Heart left ventricle (tissue), 16 donors: ENCODE measurements at places on chromosomes 5 and 9. TPM values are rescaled to one million over a fixed set of nuclear protein-coding genes. Genes with fewer than 3 reads are reported as not detected.

GRCh38 chr5:112419986-112420864 lies 1.1 kb upstream of the EPB41L4A start:
- peak; percentile 88 for DNase-seq
- no peaks in the 10 kb centered on the region for H3K27me3 ChIP-seq
- no peaks in the 10 kb centered on the region for H3K4me1 ChIP-seq

- DNase-seq, result no peak
- H3K4me3 ChIP-seq, result no peak overlapping the region
- no peaks in the 10 kb centered on the region for H3K27me3 ChIP-seq
- no peak overlapping the region for H3K27ac ChIP-seq
- H3K4me1 ChIP-seq, result no peaks in the 10 kb centered on the region
- H3K36me3 ChIP-seq, result no peaks in the 10 kb centered on the region
These were observed 175.7 kb downstream of the PBX3 start for GRCh38 chr9:125922854-125923253.

DNA sequence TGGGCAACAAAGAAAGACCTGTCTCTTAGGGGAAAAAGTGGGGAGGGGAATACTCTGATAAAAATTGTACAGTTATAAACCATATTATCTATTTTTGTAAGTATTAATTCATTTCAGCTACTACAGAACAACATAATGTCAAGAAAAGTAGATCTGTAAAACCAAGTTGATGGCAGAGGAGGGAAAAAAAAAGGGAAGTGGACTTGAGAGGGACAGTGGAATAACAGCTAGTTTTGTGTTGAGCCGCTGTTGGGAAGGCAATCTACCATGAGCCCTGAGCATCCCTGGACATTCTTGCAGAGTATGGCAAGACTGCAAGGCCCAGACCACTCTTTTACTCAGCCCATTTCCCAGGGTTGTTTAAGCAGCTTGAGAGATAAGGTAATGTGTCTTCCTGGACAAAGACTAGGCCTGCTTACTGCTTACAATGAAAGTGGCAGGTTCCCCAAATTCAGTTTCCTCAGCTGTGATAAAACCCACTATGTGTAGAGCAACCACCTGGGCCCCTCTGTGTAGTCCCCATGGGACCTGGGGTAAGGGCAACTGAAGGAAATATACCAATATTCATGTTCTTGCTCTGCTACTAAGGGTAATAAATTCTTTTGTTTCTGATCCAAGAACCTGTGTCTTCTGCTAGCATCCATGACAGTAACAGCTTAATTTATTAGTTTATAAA lies 25.0 kb downstream of the CEP120 start:
- no peak overlapping the region for H3K27ac ChIP-seq
- DNase-seq, result no peak
- no peaks in the 10 kb centered on the region for H3K27me3 ChIP-seq

GRCh38 chr9:72952381-72952690 lies 517 bp downstream of the ALDH1A1 start:
- no peaks in the 10 kb centered on the region for H3K27me3 ChIP-seq
- DNase-seq, result no peak
- H3K4me1 ChIP-seq, result no peaks in the 10 kb centered on the region
- H3K36me3 ChIP-seq, result no peaks in the 10 kb centered on the region
- peak overlapping the region; percentile 60 for H3K4me3 ChIP-seq

GRCh38 chr5:138440159-138441073 lies 1.6 kb downstream of the REEP2 start:
- no peak overlapping the region for H3K27ac ChIP-seq
- peak overlapping the region; percentile 70 for H3K4me3 ChIP-seq
- DNase-seq, result no peak
- no peaks in the 10 kb centered on the region for H3K27me3 ChIP-seq
- peaks cover 13% of the 10 kb centered on the region for H3K4me1 ChIP-seq

DNA sequence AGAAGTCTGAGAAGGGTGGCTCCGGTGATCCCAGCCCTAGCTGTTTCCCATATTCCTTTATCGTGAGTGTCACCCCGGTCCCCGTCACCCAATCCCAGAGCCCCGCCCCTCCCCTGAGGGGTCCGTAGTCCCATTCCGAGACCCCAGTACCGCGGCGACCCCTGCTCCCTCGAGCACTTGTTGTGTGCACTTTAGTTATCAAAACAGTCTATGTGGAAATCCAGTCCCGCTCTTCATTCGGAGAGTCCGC lies 223 bp downstream of the LRSAM1 start:
- H3K27ac ChIP-seq, result peak overlapping the region; percentile 93
- peaks cover 53% of the 10 kb centered on the region for H3K36me3 ChIP-seq
- peak overlapping the region; percentile 91 for H3K4me3 ChIP-seq

- no peaks in the 10 kb centered on the region for H3K27me3 ChIP-seq
- H3K36me3 ChIP-seq, result no peaks in the 10 kb centered on the region
- no peak for DNase-seq
- H3K4me3 ChIP-seq, result no peak overlapping the region
- no peak overlapping the region for H3K27ac ChIP-seq
- no peaks in the 10 kb centered on the region for H3K4me1 ChIP-seq
These were observed 88.4 kb downstream of the CCDC171 start for GRCh38 chr9:15641291-15641690.

DNA sequence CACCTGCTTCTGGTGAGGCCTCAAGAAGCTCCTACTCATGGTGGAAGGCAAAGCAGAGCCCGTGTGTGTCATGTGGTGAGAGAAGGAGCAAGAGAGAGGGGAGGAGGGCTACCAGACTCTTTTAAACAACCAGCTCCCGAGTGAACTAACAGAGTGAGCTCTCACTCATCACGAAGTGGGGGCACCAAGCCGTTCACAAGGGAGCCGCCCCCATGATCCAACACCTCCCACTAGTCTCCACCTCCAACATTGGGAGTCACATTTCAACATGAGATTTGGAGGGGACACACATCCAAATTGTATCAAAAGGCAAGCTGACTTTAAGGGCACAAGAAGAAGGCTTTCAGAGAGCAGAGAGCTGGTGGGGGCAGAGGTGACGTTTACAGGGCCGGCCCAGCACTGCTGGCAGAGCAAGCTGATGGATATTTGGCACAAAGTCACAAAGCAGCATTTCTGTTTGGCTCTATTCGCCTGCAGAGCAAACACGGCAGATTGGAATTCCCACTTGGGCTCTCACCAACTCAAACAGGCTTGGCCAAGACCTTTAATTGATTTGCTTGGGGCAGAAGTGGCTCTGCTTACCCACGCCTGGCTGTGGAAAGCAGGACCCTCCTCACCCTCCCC lies 20.0 kb downstream of the PITX1 start:
- H3K36me3 ChIP-seq, result no peaks in the 10 kb centered on the region
- H3K27me3 ChIP-seq, result no peaks in the 10 kb centered on the region
- peaks cover 6% of the 10 kb centered on the region for H3K4me1 ChIP-seq
- no peak overlapping the region for H3K4me3 ChIP-seq
- H3K27ac ChIP-seq, result no peak overlapping the region

DNA sequence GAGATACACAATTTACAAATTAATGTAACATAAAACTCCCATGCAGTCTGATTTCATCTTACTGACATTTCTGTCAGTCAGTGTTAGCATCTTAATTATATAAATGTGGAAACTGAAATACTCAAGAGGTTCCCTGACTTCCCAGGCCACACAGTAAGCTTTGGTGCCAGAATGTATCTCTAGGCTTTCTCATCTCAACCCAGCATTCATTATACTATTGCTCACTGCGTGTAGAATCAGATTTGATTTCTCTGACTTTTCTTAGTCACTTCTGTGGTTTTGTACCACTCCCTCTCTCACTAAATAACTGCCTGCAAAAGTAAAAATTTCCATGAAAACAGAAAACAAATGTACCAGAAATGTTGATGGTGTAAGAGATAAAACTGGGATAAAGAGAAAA lies 31.7 kb upstream of the CDKN2B start:
- no peaks in the 10 kb centered on the region for H3K4me1 ChIP-seq
- H3K4me3 ChIP-seq, result no peak overlapping the region
- no peak for DNase-seq
- H3K36me3 ChIP-seq, result no peaks in the 10 kb centered on the region
- no peak overlapping the region for H3K27ac ChIP-seq

Gene AFAP1L1
- 57.4 TPM for total RNA-seq
